ENCODE measurements at places on chromosomes 2 and 18.

GRCh38 chr18:39208729-39209128 lies 1643.1 kb upstream of the CELF4 start:
- DNase-seq: no peak

DNA sequence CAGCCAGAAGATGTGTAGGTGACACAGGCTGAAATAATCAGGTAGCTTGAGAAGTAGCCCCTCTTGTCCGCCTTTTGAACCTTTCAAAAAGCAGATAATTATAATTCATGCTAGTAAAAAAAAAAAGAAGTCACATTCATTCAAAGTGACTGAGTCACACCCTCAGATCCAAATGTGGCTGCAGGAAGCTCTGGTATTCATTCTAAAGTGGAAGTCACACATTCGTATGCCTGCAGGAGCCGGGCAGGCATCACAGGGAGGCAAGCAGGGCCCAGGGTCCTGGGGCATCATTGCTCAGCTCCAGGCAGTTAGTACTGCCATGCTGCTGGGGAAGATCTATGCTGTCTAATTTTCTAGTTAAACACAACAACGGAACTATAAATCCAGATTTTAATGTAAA lies 21.7 kb upstream of the RAB11FIP5 start:
- no peak for DNase-seq

- no peak for DNase-seq
These were observed 926.9 kb downstream of the TSN start for GRCh38 chr2:122682356-122682755.

DNA sequence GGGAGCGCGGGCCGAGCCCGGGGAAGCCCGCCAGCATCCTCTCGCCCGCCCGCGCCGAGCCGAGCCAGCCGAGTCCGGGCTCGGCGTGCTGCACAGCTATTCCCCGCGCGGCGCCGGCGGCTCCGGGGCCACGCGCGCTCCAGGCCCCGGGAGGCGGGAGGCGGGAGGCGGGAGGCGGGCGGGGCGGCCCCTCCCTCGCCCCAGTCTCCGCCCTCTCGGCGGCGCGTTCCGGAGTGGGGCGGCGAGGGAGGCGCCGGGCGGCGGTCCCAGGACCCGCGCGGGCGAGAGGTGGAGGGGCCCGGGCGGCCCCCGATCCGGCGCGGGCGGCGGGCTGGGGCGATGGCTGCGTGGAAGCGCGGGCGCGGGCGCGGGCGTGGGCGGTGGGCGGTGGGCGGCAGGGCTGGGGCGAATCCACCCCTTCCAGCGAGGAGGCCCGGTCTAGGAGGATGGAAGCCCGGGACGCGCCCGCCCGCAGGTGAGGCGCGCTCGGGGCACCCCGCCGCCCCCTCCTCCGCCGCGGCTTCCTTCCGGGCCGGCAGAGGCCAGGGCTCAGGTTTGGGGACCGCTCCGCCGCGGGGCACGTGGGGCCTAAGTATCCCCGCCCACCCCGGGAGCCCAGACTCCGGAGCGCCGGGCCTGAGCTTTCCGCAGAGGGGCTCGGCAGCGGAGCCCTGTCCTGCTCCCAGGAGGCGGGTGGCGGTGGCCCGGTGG lies at the start of gene ADCY3:
Gene ADCY3, minus strand, starts transcription at position 140 of the 711 bp plus-strand sequence. CDS start 1,250 bp downstream, outside the sequence.
- DNase-seq: no peak

DNA sequence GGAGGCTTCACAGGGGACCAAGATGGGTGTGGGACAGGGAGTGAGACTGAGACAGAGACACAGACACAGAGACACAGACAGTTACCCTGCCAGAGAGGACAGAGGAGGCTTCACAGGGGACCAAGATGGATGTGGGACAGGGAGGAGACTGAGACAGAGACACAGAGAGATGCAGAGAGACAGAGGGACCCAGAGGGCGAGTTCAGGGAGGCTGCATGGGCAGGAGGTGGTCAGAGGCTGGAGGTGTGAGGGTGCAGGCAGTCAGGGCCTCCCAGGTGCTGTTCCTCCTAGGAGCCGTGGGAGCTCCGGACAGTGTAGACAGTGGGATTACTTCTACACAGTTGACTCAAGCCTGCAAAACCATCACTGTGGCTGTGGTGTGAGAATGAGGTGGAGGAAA lies 206.2 kb upstream of the PXDN start:
- DNase-seq: no peak

GRCh38 chr18:79856119-79857007 lies 58.6 kb downstream of the KCNG2 start:
- no peak for DNase-seq

DNA sequence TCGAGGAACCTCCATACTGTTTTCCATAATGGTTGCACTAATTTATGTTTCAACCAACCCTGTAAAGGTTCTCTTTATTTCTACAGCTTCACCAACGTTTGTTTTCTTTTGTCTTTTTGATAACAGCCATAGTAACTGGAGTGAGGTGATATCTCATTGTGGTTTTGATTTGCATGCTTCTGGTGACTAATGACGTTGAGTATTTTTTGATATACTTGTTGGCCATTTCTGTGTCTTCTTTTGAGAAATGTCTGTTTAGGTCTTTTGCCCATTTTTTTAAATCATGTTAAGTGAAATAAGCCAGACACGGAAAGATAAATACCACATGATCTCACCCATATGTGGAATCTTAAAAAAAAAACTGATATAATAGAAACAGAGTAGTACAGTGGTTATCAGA lies 74.8 kb upstream of the SMIM21 start:
- DNase-seq: no peak

- peak; percentile 2 for DNase-seq
These were observed 157.8 kb downstream of the SMAD2 start for GRCh38 chr18:47772374-47773248.

DNA sequence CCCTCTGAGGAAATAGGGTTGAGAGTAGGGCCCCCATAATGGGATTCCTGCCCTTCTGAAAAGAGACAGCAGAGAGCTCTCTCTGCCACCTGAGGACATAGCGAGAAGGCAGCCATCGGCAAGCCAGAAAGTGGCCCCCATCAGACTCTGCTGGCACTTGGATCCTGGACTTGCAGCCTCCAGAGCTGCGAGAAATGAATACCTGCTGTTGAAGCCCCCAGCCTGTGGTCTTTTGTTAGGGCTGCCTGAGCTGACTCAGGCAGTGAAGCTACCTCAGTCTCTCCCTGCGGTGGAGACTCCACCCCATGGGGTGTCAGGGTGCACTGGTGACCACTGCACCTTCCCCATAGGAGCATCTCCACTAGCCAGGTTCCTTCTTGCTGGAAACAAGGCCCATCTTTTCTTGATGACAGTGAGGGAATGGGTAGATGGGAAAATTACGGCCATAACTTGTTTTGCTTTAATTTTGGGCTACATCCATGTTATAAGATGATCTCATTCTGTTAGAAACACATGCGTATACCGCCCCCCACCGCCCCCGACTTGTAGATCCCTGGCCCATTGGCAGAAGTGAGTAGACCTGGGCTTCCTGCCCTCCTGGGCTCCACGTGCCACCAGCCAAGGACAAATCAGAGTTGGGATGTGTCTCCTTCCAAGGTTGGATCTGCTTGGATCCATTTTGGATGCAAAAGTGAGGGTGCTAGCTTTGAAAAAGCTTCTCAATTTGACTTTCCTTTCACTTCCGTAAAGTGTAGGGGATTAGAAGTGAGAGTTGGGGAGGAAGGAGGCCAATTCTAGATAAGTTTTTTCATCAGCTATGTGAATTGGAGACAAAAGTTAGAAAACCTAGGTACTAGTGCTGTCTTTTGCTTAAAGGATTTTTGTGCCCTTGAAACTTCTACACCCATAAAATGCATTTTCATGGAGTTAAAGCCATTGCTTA lies 42.9 kb downstream of the NCK2 start:
- DNase-seq: no peak

DNA sequence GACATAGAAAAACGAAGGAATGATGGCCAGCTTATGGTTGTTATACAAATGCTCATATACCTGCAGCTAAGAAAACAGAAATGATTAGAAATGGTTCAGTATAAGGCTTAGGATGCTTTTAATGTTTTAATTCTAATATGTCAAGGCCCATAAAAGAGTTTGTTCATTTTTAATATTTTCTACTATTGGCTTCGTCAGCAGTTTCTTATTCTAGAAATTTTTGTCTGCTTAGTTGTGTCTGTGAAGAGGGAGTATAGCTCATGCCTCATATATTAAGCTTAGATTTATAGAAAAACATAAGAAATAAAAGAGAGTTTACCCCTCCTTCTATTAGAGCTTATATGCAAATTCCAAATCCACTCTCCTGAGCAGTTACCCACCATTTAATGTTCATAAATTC lies 292.6 kb downstream of the SLC8A1 start:
- no peak for DNase-seq

DNA sequence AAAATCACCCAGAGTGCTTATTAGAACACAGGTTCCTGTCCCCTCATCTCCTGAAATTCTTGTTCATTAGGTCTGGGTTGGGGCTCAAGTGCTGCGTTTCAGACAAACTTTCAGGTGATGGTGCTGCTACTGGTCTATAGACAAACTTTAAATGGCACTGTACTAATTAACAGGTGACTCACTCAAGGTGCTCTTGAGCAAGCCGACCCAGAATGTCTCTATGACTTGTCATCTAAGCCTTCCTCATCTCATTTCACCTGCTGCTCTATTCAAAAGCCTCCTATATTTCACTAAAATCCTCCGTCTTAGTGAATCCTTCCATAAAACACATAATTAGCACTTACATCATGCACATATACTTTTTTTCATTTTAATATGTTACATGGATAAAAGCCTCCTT lies 29.9 kb upstream of the STK39 start:
- no peak for DNase-seq

- no peak for DNase-seq
These were observed 138.6 kb upstream of the EPHA4 start for GRCh38 chr2:221710744-221711143.

DNA sequence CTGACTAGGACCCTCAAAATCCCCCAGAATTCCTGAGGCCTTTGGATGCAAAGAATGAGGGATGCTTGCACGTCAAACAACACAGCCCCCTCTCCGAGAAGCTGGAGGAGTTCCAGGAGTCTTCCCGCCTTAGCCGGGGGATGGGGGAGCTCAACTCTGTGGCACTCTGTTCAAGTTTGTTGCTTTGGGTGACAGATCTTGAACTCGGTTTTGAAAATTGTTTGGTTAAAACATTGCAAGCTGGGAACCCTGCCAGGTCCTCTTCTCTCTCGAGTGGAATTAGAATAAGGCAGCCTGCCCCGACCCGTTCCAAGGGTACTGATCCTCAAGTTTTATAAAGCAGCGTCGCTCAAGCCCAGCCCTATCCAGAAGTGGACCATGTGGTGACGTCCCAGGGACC lies 244.1 kb downstream of the LOXHD1 start:
- DNase-seq: peak; percentile 9

DNA sequence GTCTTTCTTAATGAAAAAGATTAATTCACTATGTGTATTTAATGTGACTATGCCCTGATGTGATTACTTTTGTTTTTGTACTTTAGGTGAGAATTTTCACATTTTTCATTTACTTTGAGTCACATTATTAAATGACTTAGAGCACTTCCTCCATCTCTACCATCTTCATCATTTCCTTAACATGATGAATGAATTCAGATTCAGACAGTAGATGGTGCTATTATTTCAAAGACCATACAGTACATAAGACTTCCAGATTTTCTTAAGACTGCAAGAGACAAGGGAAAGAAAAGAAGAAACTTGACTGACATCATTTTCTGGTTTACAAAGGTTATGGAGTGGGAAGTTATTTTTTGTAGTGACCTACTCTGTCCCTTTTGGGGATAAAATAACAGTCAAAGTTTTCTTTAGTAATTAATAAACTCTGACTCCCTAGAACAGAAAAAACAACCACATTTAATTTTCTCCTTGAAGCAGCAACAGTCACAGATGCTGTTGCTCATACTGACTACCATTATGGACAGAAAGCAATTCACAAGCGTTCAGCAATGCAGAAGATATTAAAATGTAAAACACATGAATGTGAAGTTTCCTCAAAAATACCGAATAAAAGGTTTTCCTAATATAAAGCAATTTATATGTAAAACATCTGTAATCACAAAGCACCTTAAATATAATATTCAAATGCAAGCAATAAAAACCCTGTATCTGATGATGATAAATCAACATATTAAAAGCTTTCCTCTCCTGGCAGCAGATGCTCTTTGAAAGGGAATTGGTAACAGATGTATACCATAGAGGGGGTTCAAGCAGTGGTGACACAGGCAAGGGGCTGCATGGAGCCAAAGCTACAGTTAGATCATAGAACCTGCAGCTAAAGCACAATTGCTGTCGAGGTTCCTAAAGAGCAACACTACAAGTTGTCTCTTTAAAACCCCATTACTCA lies 1010.9 kb upstream of the NXPH2 start:
- DNase-seq: peak; percentile 38

- no peak for DNase-seq
These were observed 7.1 kb downstream of the NCOA1 start for GRCh38 chr2:24498121-24498520.
